SJSA1 (cell line): ENCODE measurements at places on chromosomes 5 and 9. TPM values are rescaled to one million over a fixed set of nuclear protein-coding genes. Genes with fewer than 3 reads are reported as not detected.
A peak's percentile ranks its signal among the peaks of the same experiment; 100 is the strongest.

The SH3RF2 gene
- 11.2 and 23.1 TPM in 2 replicates for total RNA-seq

The NRARP gene
- total RNA-seq, result 0.97 and 1.2 TPM in 2 replicates

DNA sequence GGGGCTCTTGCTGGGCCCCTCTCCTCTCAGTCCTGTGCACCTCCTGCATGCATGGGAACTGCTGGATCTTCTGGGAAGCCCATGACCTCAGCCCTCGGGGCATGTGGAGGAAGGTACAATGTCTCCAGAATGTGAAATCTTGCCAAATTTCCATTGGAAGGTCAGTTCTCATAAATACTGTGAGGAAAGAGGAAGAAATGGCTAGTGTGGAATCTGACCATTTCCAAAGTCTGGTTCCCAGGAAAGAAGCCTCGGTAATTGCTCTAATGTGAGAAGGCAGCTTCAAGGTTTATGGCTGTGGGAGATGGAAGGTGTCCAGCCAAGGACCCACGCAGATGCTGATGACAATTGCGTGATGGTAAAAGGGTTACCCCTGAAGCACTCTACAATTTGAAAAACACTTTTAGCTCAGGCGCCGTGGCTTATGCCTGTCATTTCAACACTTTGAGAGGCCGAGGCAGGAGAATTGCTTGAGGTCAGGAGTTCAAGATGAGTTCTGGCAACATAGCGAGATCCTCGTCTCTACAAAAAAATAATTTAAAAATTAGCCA, 8.1 kb upstream of the IL17B start:
- DNase-seq, result no peak

- no peak for DNase-seq
Observed at GRCh38 chr5:14851050-14851419, 20.5 kb downstream of the ANKH start.

DNA sequence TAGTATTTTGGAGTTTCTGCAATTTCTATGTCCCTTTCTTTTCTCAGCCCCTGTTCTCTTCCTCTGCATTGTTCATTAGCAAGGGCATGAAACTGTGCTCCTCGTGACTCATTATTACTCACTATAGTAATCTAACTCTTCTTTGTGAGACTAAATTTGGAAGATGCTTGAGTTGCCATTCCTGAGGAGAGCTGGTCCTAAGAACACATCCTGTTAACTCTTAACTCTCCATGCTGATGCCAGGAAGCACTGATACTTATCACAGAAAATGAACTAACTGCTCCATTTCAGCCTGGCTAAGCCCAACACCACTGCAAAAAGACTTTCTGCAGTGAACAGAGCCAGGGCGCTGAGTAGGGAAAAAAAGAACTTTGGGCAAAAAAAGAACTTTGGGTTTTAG, 10.6 kb upstream of the CSNK1A1 start:
- DNase-seq, result peak; percentile 82

The SPOCK1 gene
- 0.95 TPM in 1 of 2 replicates, not detected in the other for total RNA-seq

DNA sequence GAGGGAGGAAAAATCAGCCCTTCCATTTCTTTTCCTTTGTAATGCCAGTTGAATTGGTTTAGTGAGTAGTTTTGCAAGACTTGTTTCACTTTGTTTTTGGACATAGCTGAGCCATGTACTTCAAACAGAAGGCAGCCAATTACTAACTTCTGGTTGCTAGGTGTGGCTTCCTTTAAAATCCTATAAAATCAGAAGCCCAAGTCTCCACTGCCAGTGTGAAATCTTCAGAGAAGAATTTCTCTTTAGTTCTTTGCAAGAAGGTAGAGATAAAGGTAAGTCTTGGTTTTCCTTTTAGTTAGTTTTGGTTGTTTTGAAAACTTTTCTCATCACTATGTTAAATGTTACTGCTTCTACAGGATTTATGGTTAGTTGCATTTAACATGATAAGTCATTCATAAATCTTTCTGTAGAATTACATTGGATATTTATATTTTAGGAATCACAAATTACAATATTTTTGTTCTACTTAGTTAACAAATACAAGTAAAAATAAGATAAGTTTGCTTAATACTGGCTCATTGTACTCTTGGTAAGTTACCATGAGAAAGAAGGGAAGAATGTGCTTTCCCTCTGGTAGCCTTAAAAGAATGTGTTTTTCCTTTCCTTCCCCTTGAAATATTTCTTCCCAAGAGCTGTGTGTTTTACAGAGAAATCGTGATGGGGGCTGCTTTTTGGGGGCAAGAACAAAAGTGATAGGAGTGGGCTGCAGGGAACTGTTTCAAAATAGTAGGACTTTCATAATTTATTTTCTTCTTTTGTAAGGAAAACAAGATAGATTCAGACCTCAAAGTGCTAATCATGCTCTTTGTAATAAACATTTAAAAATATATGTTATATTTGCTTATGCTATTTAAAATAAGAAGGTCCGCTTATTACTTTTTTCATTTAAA, at the start of gene ANXA1:
TSS of gene ANXA1 (plus strand) at position 213 of the 890 bp plus-strand sequence. CDS start 6,671 bp downstream, outside the sequence.
- peak; percentile 72 for DNase-seq

GRCh38 chr5:34475249-34475966, 180.7 kb upstream of the RAI14 start:
- DNase-seq, result no peak

DNA sequence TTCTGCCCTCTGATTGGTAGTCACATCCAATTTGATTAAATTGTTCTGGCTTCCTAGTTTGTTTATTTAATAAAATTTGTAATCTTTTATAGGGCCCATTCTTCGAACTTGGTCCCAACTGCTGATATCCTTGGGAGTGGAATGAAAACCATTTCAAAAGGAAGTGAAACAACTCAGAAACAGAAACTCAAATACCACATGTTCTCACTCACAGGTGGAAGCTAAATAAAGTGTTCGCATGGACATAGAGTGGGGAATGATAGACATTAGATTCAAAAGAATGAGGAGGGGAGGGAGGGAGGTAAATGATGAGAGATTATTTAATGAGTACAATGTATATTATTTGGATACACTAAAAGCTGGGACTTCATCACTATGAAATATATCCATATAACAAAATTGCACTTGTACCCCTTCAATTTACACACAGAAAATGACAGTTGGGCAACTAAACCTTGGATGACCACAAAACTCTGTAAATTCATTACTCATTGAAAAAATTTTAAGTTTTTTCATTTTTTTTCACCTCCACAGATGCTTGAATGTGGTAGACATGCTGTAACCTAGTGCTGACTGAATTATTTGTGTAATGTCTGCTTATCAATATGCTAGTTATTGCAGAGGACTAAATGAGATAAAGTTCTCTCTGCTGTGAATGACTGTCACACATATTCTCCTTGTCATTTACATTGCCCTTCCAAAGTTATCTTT, 16.0 kb downstream of the ATP10B start:
- DNase-seq, result no peak

The IL5 gene
- not detected in 2 replicates for total RNA-seq

DNA sequence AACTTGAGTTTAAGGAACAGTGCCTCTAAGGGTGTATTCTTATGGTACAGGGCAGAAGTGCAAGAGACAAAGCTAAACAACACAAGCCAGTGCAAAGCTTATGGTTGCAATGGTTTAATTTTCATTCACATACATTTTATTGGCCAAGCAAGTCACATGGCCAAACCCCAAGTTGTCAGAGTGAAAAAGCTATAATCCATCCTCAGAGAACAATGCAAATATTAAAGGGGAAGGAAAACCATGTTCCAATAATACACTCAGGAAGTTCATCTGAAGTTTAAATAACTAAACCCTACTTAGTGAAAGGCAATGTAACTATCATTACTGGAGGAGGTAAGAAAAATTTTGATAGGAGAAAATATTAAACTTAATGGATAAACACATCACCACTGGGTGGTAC, 26.6 kb upstream of the TLR4 start:
- no peak for DNase-seq

The ACOT12 gene
- not detected in 2 replicates for total RNA-seq

DNA sequence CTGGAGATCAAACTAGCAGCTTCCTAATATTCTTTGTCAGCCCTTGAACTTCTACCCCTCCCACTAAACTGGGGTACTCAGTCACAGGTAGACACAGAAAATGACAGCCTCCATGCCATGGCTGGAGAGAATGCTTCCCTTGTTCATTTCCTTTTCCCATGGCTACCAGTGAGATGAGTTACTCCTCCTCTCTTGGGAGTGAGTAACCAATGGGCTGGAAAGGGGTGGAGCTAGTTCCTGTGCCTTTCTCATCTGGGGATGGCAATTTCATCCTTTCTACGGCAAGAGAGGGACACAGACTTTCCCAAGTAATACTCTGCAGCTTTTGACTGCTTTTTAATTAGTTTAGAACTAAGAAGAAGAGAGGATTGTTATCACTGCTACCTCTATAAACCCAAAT, 1045.6 kb upstream of the WWC1 start:
- no peak for DNase-seq

The ADAMTS6 gene
- total RNA-seq, result 3.5 and 4.1 TPM in 2 replicates

The FAM193B gene
- total RNA-seq, result 24.9 and 29.9 TPM in 2 replicates

The CCDC187 gene
- total RNA-seq, result not detected in 2 replicates

The RPP25L gene
- total RNA-seq, result 12.3 and 15.6 TPM in 2 replicates

GRCh38 chr9:27003426-27004077, 1.9 kb downstream of the LRRC19 start:
- no peak for DNase-seq

GRCh38 chr5:23507278-23507685, at the start of gene PRDM9:
TSS of gene PRDM9 (plus strand) at chr5:23507609. CDS start at chr5:23509034, 1,425 bp downstream.
- DNase-seq, result no peak
